ENCODE measurements at places on chromosomes 4 and X.

- DNase-seq, result no peak
Measured at GRCh38 chr4:56286763-56287162, 100.5 kb downstream of the AASDH start.

- peak; percentile 86 for DNase-seq
Measured at GRCh38 chrX:41275661-41276609, 58.0 kb upstream of the DDX3X start.

- DNase-seq, result no peak
Measured at GRCh38 chr4:71994559-71994958, 37.2 kb upstream of the NPFFR2 start.

DNA sequence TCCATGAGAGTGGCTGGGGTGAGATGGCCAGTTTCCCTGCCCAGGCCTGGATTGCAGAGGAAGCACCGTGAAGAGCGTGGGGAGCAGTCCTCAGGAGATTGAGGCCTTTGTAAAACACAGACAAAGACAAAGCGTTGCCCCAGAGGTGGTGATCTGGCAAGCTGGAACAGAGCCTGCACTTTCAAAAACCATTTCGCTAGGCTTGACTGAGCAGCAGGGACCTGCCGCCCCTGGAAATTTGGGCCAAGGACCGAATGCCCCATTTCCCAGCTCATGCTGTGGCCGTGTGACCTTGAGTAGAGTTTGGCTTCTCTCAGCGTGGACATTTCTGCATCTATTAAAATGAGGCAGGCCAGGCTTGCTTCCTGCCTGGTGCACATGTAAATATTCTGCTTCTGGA lies 381.4 kb downstream of the BCOR start:
- DNase-seq, result no peak

GRCh38 chr4:81651243-81651899 lies 179.7 kb upstream of the RASGEF1B start:
- DNase-seq, result no peak

- peak; percentile 54 for DNase-seq
Measured at GRCh38 chrX:27555514-27555913, 34.6 kb upstream of the DCAF8L2 start.

DNA sequence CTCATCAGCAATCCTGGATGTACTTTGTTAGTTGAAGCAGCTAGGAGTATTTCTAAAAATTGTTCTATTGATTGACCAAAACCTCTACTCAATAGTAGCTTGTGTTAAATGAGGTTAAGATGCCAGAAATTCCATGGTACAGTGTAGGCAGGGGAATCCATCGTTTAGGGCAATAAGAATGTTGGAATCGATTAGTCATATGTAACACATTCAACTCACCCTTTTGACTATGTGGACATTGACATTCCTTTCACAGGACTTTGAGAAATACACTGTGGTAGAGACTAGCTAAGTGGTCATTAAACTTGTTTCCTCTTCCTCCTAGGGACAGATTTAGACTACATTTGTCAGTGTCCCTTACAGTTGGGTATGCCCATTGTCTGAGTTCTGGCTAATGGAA lies 40.2 kb downstream of the KDM5C start:
- no peak for DNase-seq

- no peak for DNase-seq
Measured at GRCh38 chr4:179586460-179586859, 2144.2 kb upstream of the AGA start.

DNA sequence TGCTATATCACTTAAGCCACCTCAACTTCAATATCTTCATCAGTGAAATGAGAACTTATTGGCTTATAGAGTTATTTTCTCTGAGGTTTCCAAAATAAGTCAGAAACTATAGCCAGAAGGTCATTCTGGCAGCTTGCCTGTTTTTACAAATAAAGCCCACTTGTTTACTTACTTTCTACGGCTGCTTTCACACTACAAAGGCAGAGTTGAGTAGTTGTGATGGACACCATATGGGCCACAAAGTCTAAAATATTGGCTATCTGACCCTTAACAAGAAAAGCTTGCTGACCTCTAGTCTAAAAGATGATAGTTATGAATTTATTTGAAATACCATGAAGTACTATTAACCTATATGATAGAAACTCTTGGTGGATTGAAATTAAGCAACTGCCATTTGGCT lies 67.3 kb upstream of the ATOH1 start:
- DNase-seq, result peak; percentile 84

- DNase-seq, result no peak
Measured at GRCh38 chr4:92235731-92236130, 68.0 kb upstream of the GRID2 start.

- no peak for DNase-seq
Measured at GRCh38 chr4:153592064-153592463, 92.0 kb upstream of the TLR2 start.

DNA sequence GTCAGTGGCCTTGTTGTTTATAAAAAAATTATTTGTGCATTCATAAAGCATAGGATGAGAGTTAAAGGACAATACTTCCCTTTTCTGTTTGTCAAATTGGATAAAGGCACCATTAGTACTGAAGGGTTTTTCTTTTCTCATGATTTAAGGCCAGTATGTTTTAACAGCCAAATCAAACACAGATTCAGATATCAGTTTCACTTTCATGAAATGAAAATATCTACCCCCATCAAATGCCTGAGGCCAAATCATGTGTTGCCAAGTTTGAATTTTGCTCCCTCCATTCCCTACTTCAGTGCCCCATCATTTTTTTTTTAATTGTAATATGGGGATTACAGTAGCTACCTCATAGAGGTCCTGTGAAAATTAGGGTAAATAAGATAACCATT lies 745.9 kb downstream of the RPA4 start:
- DNase-seq, result no peak

- DNase-seq, result no peak
Measured at GRCh38 chr4:151797131-151797530, 36.3 kb upstream of the GATB start.

- DNase-seq, result no peak
Measured at GRCh38 chr4:53507671-53508286, 83.5 kb downstream of the LNX1 start.

- DNase-seq, result no peak
Measured at GRCh38 chr4:163624727-163625126, 130.2 kb downstream of the TMA16 start.

GRCh38 chr4:121273191-121273590 lies 107.6 kb downstream of the QRFPR start:
- DNase-seq, result no peak

DNA sequence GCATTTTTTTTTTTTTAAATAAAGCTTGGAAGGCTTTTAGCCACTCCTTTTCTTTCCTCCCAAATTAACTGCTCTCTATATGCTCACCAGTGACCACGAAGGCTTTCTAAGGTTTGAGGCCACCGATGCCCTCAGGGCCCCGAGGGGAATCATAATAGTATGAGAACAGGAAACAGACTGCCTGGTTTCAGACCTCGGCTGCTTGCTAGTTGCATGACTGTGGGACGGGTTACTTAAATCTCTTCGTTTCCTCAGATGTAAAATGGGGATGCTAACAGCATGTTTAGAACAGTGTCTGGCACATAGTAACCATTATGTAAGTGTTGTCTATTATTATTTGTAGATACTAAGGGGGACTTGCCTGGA lies 3.6 kb downstream of the LINC00632 start:
- no peak for DNase-seq

GRCh38 chr4:1628892-1629698 lies 55.0 kb downstream of the FAM53A start:
- DNase-seq, result peak; percentile 57
